ENCODE measurements at places on chromosomes 6 and 20.
A peak's percentile ranks its signal among the peaks of the same experiment; 100 is the strongest.

DNA sequence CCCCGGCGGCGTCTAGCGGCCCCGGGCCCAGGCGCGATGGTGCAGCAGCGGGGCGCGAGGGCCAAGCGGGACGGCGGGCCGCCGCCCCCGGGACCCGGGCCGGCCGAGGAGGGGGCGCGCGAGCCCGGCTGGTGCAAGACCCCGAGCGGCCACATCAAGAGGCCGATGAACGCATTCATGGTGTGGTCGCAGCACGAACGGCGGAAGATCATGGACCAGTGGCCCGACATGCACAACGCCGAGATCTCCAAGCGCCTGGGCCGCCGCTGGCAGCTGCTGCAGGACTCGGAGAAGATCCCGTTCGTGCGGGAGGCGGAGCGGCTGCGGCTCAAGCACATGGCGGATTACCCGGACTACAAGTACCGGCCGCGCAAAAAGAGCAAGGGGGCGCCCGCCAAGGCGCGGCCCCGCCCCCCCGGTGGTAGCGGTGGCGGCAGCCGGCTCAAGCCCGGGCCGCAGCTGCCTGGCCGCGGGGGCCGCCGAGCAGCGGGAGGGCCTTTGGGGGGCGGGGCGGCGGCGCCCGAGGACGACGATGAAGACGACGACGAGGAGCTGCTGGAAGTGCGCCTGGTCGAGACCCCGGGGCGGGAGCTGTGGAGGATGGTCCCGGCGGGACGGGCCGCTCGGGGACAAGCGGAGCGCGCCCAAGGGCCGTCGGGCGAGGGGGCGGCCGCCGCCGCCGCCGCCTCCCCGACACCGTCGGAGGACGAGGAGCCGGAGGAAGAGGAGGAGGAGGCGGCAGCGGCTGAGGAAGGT lies 715 bp downstream of the SOX12 start:
- peak; percentile 85 for DNase-seq

- peak; percentile 61 for DNase-seq
Measured at GRCh38 chr6:113695516-113695915, 161.6 kb upstream of the MARCKS start.

- no peak for DNase-seq
Measured at GRCh38 chr6:45105170-45105820, 222.8 kb upstream of the RUNX2 start.

DNA sequence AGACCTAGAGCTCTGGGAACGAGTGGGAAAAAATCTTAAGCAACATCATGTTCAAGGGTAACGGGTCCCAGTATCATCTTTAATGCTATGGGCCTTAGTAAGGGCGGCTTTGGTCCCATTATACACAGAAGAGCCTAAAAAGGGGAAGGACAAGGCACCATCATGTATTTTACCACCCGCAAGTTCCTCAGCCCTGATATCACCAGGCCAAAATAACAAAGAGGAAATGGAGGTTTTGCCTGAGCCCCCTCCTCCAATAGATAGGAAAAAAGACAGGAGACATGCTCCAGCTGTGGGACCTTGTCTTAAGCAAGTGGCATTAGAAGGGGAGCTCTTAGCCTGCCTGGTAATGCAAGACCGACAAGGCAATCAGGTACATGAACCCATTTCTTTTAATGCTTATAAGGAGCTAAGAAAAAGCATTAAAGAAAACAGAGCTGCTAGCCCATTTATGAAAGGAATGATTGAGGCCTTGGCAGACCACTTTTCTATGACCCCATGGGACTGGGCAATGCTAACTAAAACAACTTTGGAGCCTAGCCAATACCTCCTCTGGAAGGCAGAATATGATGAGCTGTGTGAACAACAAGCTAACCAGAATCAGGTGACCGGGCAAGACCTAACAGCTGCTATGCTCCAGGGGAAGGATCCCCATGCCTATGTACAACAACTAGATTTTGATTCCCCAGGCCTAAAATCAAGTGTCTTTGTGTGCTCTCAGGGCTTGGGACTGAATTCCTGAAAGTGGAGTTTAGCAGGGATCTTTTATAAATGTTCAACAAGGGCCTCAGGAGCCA lies 23.2 kb downstream of the HLA-DPA1 start:
- DNase-seq: peak; percentile 58

DNA sequence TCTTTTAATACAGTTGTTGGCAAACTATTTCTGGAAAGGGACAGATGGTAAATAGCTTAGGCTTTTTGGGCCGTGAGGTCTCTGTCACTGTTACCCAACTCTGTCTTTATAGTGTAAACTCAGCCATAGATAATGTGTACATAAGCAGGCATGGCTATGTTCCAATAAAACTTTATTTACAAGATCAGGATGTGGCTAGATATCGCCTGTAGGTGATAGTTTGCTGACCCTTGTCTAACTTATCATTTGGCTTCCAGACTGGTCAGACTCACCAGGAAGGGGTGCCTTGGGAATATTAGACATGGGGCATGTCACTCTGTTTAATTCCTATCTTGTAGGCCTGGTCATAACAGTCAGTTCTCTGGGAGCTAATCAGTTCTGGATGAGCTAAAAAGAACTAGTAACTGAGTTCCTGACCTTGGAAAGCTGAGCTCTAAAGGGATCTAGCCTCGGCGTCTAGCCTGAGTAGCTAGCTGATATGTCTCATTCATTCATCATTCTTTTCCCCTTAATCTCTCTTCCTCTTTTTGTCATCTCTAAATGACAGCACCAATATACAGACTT lies 163.6 kb downstream of the SLC16A10 start:
- DNase-seq: peak; percentile 43

- DNase-seq: no peak
Measured at GRCh38 chr6:148497257-148497656, 154.6 kb downstream of the SASH1 start.

GRCh38 chr6:91155129-91155785 lies 568.4 kb upstream of the MAP3K7 start:
- no peak for DNase-seq

- peak; percentile 23 for DNase-seq
Measured at GRCh38 chr6:130928158-130928912, 101.1 kb downstream of the SMLR1 start.

- no peak for DNase-seq
Measured at GRCh38 chr6:131029626-131030297, 33.3 kb downstream of the EPB41L2 start.

GRCh38 chr20:56001106-56001785 lies 4.1 kb downstream of the CBLN4 start:
- no peak for DNase-seq

- DNase-seq: no peak
Measured at GRCh38 chr6:1662534-1662933, 52.8 kb downstream of the FOXC1 start.

- DNase-seq: no peak
Measured at GRCh38 chr6:138680085-138680484, 93.5 kb upstream of the CCDC28A start.

GRCh38 chr6:118903691-118904090 lies 9.7 kb downstream of the ASF1A start:
- no peak for DNase-seq

GRCh38 chr6:110526726-110527125 lies 50.3 kb upstream of the SLC22A16 start:
- no peak for DNase-seq

DNA sequence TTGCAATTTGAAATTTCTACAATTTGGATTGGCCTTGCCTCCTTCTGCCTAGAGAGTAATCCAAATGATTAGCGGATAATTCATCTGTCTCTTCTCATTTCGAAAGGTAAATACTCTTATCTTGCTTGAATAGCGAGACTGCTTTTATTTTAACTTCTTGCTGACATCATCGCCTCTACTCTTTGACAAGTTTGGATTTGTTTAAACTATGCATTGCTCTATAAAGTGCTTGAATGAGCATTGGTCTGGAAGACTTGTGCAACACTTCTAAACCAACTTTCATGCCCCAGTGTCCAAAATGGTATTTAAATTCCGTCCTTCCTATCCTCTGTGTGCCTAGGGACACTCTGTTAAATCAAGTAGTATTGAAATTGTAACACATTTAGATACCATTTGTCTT lies 384.1 kb upstream of the SLC35B3 start:
- DNase-seq: no peak

- DNase-seq: no peak
Measured at GRCh38 chr6:75824160-75824559, 75.1 kb downstream of the MYO6 start.

GRCh38 chr6:90645634-90646033 lies 58.8 kb upstream of the MAP3K7 start:
- no peak for DNase-seq

DNA sequence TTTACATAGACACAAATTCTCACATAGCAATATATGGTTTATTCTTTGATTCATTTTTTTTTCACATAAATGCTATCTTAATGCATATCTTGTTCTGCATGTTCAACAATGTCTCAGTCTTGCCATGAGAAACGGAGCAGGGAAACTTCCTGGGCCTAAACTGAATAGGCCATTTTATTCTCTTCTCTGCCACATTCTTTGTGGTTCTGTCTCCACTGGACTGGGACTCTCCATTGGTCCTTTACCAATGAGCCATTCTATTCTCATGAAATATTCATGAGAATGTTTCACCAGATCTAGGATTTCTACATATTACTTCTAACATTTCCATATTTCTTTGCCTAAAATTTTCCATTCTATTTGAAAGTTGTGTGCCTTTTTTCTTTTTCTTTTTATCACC lies 42.8 kb downstream of the LAMA2 start:
- no peak for DNase-seq
